Cardiac muscle cell (in vitro differentiated cells and primary cell): ENCODE measurements at places on chromosomes 5 and 9.

DNA sequence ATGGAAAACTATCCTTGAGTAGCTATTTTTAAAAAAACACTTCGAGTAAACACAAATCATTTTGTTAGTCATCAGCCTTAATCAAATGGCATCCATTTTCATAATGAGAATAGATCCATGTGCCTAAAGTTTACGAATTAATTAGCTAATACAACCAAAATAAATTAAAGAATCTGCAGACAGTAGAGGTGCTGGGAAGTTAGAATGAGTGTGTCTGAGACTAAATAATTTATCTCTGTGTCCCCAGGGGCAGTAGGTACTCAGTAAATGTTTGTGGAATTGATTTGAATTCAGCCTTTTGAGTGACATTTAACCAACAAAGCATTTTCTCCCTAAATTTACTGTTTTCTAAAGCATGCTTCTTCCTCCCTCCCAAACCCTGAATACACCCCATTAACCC lies 18.6 kb downstream of the TNFSF15 start:
- no peak for DNase-seq

DNA sequence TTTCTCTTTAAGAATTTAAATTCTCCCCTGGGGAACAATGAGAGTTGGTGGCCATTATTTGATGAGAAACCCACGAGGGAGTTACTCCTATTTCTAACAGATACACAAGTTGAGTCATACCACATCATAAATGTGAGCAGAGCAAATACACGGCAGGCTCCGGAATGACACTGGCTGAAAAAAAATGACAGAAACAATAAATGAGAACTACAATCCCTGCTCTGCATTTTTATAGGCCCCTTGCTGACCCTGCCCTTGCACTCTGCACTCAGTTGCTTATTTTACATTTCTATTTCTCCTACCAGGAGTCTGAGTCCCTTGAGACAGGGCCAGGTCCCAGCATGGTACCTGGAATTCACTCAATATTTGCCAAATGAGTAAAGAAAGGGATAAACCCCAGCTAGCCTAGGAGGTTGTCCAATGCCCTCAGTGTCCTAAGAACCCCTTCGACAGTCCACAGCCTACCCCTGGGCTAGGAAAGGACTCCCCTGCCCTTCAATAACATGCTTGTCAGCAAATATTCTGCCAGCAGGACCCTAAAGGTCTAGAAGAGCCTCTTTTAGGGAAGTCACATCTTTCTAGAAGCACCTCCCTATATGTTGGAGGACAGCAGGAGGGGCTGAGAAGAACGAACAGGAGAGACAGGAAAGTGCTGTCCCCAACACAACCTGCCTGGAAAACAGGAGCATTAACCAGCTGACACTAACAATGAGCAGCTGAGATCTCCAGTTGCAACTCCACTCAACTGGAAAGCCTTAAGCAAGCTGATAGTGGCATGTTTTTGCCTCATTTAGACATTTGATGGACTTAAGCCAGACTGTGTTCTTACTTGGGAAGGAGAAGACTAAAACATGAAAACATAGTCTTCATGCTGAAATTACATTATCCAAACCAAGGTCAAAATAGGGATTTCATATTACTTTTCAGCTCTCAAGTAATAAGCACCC lies 191.2 kb downstream of the ACTL7B start:
- no peak for DNase-seq

DNA sequence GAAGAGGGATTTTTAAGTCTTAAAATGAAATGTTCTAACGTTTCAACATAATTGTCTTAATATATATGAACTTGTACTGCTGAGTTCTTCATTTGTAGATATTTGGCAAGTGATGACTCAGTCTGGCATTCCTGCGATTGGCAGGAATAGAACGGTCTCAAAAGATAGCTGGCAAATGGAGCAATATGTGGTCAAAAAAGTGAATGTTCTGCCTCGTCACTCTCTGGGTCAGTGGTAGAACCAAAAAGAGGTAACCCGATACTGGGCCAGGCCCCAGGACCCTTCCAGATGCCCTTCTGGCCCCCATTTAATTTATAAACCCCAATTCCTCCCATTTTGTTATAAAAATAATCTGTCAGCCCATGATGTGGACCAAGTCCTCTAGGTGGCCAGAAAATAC lies 39.2 kb downstream of the ZNF366 start:
- no peak for DNase-seq

- no peak for DNase-seq
Observed at GRCh38 chr5:77900691-77901090, 124.6 kb upstream of the TBCA start.
